ENCODE measurements at places on chromosomes 4 and X.

GRCh38 chr4:10524196-10524833, 67.1 kb upstream of the ZNF518B start:
- DNase-seq: no peak

GRCh38 chr4:84480082-84480481, 19.0 kb downstream of the NKX6-1 start:
- DNase-seq: no peak

GRCh38 chrX:22246620-22247019, 26.1 kb upstream of the CBLL2 start:
- peak; percentile 48 for DNase-seq

GRCh38 chrX:106467422-106467821, 144.4 kb upstream of the RADX start:
- DNase-seq: no peak

DNA sequence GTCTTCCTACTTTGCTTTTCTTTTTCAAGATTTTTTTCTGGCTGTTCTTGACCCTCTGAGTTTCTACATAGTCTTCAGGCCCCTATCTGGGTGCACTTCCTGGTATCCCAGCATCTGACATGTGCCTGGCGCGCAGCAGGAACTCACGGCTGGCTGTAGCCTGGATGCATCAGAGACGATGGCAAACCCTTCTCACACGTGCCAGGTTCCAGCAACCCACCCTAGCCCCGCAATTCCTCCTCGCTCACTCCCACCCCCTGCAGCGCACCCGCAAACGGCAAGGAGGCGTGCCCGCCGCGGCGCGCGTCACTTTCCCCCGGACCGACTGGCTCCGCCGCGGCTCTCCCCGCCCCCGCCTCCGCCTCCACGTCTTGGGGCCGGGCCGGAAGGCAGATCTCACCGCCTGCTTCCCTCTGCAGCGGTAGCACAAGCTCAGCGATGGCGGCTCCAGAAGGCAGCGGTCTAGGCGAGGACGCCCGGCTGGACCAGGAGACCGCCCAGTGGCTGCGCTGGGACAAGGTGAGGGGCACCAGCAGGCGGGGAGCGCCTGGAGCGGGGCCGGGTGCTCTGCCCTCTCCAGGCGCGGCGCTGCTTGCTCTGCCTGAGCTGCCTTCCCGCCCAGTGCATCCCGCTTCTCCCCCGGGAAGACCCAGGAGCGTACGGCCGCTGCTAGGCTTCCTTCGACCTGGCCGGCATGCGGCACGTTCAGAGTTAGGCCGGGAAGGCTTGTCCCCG, at the start of gene PGM2:
Gene PGM2 (plus strand): TSS at position 392 of the 735 bp plus-strand sequence. CDS start 47 bp downstream, at position 439.
- no peak for DNase-seq

DNA sequence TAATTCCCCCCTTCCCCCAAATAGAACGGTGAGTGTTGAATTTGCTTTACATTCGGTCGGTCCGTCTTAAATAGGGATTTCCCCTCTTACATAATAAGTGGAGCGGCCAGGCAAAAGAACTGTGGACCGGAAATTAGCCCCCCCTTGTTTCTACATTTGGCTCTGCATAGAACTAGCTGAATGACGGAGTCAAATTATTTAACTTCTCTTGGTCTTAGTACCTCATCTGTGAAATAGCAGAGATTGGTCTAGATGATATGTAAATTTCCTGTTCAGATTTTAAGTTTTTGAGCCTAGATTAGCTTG, 1.3 kb downstream of the SPATA18 start:
- DNase-seq: no peak

- DNase-seq: no peak
Observed at GRCh38 chr4:94758700-94759399, 1.1 kb downstream of the BMPR1B start.

- DNase-seq: no peak
Observed at GRCh38 chrX:2638279-2638678, 52.8 kb upstream of the CD99 start.

GRCh38 chr4:89023140-89023539, 33.8 kb downstream of the FAM13A start:
- DNase-seq: no peak

DNA sequence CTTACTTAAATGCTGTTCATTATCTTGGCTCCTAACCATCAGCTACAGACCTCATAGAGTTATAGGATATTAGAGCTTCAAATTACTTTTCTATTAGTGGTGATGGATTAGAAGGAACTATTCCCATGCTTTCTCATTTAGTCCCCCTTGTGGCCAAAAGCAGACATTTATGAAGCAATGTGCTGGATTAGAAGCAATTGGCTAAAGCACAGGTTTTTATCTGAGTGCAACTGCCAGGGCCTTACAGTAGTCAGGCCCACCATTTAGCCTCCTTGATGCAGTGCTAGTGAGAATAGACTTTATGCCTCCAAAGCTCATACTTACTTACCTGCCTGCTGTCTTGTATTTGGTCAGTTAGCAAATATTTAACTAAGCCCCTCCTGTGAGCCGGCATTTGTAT, 93.0 kb downstream of the TSPAN7 start:
- DNase-seq: no peak
